ENCODE measurements at places on chromosomes 1 and 21.

GRCh38 chr1:2065699-2066098 lies 15.5 kb downstream of the PRKCZ start:
- DNase-seq, result no peak

DNA sequence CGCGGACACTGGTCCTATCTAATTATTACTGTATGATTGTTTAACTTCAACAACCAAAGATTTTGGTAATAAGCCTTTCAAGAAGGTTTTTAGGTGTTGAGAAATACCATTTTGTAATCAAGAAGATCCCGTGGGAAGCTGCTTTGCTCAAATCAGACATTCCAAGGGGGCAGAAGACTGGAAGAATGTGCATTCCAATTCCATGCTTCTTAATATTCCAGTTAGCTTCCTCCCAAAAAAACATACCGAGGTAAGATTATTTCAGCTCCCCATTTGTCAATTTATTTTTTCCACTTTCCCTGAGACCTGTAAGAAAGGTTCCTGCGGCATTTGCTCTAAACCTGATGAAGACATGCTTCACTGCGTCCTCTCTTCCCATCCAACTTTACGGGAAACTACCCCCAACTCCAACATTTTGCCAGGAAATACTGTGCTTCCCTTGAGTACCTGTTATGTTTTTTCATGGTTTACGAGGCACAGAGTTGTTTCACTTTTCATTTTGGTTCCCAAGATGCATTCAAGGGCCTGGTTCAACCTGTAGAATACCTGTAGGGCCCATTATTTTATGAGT lies 4.1 kb downstream of the CNN3 start:
- no peak for DNase-seq

DNA sequence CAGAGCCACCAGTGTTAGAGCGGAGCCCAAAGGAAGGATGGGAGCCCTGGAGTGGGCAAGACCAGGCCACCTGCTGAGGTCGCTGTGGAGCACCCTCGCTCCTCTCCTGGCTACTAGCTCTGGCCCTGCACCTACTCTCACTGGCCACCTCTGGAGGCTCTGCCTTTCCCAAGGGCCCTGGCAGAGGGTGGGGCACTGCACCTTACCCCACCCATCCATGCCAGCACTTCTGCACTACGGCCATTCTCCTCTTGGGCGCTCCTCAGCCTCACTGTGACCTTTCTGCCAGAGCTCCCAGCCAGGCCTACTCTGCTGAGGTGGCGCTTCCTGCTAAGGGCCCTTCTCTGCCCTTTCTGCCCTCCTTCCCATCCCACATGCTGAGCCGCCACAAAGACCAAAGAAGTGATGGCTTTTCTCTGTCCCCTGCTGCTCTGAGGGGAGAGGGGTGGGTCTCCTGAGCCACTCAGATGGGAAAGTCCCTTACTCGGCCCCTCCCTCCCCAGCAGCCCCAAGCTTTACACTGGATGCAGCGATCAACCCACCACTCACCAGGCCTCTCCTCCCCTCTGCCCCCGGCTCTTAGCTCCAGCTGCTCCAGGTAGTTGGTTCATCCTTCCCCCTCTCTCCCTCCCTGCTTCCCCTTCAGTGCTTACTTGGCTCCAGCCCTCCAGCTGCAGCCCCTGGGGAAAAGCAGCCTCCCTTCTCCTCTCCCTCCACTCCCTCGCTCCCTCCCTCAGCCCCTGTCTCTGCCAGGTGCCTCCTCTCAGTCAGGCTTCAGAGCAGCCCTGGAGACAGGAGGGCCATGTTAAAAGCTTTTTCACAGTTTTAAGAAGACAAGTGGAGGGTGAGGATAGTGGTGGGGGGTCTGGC lies 14.8 kb upstream of the TMEM222 start:
- DNase-seq, result no peak

GRCh38 chr1:99131546-99131945 lies 126.9 kb upstream of the PLPPR5 start:
- DNase-seq, result no peak

GRCh38 chr1:23194119-23194984 lies 22.9 kb downstream of the HTR1D start:
- DNase-seq, result no peak

GRCh38 chr1:104182251-104182650 lies 432.6 kb downstream of the AMY1C start:
- DNase-seq, result no peak

DNA sequence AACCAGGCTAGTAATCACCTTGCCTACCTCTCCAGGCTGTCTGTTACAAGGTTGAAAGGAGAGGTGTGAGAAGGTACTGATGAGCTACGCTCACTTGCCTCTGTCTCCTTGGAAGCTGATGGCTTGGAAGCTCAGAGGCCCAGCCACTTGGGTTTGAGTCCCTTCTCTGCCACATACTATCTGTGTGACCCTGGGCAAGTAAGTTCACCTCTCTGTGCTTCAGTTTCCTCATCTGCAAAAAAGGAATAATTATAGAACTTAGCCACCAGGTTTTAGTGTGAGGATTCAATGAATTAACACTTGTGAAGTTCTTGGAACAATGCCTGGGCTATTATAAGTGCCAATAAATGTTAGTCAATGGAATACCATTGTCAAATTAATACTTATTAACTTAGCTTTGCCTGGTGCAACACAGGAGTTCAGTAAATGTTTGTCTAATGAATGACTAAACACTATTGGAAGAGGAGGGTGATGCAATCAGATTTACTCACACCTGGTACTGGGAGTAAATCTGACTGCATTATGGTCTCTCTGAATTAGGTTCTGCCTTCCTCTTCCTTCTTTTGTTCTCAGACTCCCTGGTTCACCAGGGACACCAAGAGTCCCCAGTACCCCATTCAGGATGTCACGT lies 55.5 kb downstream of the TRABD2B start:
- no peak for DNase-seq

DNA sequence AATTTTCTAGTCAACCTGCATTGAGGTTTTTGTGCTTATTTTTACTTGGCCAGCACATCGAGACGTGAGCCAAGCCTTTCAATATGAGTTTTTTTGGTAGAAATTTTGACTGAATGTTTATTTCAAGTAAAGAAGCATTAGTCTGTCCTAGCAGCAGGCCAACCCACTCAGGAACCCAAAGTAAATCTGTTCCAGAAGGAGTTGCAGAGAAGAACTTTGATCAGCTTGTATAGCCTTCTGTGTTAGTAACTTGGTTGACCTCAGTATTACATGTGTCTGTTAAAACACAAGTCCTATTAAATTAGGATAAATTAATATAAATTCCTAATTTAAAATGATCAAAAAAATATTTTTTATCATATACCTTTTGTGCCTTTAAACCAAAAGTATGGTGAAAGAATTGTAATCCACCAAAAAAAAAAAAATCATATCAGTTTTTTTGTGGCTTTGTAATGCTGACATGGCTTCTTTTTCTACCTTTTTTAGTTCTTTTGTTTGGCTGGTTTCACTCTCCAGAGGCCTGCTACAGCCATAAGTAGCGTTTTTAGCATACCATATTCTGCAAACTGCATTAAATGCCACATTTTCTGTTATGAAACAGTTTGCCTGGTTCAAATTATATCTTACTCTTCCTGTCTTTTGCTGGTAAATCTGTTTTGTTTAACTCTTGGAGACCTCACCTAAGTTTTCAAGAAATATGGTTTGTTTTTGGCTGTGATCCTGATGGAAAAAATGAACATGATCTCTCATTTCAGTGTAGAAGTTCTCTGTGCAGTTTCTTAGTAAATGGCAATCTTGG lies 39.5 kb downstream of the ATF6 start:
- no peak for DNase-seq

GRCh38 chr1:116139592-116140134 lies 28.5 kb downstream of the MAB21L3 start:
- DNase-seq, result no peak

GRCh38 chr1:234927312-234927970 lies 201.2 kb downstream of the TOMM20 start:
- no peak for DNase-seq

DNA sequence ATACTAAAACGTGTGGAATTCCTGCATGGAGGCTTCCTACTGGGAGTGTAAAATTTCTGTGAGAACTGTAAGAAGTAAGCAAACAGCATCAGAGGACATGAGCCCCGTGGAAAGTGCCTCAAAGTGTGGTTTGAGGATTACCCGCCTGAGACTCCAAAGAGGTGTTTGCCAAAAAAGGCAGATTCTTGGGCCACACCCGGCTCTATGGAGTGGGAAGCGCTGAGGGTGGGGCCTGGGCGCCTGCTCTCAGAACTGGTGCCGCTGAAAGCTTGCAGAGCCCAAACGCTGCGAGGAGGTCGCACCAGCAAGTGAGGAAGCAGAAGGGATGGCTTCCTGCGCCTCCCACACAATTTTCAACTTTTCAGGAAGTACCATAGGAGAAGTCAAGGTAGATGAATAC lies 43.0 kb upstream of the PSEN2 start:
- no peak for DNase-seq

DNA sequence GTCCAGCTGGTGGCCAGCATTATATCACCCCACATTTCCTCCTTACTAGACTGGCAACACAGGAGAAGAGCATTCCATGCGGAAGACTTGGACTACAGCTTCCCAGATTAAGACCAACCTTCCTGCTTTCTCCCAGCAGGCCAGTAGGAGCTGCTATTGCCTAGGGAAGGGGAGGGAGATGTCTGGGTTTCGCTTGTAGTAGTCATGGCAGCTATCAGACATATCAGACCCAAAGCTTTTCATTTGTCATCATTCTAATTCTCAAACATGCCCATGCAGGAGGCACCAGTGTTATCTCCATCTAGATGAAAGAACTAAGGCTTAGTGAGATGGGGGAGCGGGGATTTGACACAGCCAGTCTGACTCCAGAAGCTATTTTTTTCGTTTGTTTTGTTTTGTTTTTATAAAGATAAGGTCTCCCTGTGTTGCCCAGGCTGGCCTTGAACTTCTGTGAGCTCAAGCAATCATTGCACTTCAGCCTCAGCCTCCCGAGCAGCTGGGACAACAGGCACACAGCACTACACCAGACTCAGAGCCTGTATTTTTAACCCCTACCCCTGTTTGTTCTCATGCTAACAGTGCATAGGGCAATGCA lies 4.5 kb downstream of the PLA2G2A start:
- peak; percentile 11 for DNase-seq

GRCh38 chr1:35047188-35047858 lies 15.6 kb upstream of the ZMYM6 start:
- DNase-seq, result no peak

DNA sequence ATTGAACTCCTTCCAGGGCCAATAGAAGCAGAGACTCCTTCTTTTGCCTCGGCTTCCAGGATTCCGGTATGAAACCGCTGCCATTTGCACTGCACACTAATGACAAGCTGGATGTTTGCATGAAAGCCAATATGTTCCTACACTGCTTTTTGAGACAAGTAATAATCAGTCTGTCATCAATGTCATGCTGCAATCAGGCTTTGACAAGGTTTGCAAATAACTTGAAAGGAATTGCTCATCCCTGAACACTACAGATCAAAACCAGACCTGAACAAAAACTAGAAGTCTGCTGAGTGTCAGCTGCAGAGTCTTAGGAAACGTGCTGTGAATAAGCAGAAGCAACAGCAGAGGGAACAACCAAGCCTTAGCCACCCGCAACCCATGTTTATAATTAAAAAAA lies 720.7 kb upstream of the CXADR start:
- no peak for DNase-seq

DNA sequence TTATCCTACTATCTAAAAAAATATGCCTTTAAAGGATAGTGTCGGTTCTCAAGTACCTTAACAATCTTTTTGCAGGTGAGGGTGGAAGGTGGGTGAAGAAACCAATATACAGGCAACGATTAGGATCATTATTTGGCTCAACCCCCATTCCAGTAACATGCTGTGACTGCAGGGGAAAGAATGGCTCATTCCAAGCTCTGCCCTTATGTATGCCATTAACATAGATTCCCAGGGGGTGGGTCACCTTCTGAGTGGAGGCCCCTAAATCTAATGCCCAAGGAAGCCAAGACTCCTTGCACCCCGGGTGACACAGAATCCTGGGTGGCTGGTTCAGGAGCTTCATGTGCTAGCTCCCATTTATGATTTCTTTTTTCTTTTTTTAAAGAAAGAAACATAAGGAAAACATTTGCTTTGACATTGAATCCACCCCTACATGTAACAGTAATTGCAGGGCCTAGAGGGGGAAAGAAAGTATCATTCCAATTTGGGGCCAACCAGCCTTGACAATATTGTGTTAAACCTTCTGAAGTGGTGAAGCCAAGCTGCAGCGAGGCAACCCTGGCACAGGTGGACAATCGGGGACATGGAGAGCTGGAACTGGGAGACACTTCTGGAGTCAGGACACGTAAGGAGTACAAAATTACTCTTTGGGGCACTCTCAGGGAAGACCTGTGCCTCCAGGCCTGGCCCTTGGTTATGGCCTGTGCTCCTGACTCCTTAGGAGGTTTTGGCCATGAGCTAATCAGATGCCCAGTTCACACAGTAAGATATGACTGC lies 200.3 kb downstream of the PBX1 start:
- DNase-seq, result no peak

DNA sequence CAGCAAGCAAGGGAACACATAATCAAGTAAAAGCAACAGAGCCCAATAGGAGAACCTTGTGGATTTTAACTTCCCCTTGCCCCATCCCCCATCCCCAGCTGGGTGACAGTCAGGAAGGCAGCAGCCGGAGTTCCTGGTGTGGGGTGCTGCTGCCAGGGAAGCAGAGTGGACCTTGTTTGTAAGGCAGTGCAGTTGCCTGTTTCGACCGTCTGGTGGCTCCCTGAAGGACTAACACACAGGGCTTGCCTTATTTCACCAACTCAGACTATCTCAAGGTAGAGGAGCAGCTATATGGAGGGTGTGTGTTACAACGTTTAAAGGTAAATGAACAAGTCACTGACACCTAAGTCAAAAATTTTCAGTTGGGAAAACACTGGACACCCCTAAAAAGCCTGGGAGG lies 6.6 kb downstream of the KRTAP10-8 start:
- peak; percentile 66 for DNase-seq

DNA sequence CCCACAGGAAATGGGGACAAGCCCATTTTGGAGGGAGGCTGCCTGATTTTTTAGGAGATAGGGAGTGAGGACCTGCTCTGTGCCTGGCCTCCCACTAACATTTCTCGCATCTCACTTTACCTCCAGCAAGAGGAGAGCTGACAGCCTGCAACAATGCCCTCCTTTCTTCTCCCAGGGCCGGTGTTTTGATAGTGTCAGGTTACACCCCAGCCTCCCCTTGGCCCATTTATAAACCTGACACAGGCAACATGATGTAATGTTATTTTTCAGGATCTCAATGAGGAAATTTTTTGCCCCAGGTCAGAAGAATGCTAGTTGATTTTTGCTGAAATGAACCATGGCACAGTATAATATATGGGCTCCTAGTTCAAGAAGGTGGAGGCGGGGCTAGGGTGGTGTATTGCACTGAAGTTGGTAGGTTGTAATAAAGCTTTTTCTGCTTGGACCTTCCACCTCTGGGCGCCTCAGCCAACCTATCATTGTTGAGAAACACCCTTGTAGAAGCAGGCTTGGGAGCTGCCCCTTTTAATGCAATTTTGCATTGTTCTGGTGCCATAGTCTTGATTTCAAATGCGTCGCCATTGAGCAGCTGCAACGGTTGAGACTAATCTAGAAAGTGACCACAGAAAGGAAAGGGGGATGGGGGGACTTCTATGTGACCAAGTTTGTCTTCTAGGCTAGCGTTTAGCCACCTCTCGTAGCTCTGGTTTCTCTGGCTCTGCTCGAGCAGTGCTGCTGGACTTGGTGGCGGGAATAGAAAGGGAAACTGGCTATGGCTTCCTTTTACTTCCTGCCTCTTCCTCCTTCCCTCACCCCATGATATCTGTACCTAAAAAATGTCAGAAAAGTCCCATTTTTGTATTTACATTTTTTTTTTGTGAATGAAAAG lies 53.0 kb downstream of the PBX1 start:
- DNase-seq, result no peak

Measured in HL-60 (cell line).